Kidney epithelial cell (primary cell): ENCODE measurements at places on chromosomes 16 and 17.

- DNase-seq = no peak
These were observed 306.6 kb downstream of the MAF start for GRCh38 chr16:79293836-79294460.

DNA sequence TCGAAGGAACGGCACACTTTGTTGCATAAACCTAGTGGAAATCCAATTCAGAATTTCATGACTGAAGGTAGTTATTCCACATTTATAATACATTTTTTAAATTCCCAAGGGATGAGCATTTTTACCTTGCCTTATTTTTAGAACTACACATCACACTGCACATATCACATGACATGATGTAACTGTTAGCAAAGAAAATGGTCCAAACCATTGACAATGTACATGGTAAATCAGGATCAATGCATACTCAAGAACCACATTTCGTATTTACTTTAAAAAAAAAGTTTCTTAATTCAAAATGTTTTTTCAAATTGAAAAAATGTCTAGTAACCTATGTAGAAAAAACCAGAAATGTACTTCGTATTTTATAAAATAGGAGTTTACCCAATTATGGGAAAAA is 2.5 kb downstream of the KANSL1 start:
- no peak for DNase-seq

GRCh38 chr16:47363761-47364160 is 97.1 kb downstream of the ITFG1 start:
- DNase-seq = no peak

DNA sequence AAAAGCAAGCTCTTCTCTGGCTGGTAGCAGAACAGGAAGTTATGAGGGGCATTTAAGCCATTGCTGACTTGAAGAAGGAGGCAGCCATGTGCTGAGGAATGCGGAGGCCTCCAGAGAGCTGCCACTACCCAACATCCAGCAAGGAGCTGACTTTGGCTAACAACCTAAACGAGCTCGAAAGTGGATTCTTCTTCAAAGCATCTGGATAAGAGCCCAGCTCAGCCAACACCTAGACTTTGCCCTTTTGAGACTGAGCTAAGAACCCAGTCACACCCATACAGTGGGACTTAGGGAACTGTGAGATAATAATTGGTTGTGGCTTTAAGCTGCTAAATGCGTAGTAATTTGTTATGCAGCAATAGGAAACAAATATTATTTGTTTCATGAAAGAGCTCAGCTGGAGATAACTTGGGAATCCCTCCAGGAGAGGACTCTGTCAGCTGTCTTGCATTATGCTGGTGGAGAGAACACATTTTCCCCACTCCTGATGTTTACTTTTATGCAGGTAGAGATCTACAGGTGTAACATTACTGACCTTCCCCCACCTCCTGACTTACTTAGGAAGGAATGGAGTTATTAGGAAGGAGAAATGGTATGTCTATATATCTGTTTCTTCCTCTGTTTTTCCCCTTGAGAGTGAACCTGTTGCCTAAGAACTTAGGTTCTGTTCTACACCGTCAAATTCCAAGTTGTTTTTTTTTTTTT is 52.7 kb upstream of the ZNF629 start:
- DNase-seq = no peak

DNA sequence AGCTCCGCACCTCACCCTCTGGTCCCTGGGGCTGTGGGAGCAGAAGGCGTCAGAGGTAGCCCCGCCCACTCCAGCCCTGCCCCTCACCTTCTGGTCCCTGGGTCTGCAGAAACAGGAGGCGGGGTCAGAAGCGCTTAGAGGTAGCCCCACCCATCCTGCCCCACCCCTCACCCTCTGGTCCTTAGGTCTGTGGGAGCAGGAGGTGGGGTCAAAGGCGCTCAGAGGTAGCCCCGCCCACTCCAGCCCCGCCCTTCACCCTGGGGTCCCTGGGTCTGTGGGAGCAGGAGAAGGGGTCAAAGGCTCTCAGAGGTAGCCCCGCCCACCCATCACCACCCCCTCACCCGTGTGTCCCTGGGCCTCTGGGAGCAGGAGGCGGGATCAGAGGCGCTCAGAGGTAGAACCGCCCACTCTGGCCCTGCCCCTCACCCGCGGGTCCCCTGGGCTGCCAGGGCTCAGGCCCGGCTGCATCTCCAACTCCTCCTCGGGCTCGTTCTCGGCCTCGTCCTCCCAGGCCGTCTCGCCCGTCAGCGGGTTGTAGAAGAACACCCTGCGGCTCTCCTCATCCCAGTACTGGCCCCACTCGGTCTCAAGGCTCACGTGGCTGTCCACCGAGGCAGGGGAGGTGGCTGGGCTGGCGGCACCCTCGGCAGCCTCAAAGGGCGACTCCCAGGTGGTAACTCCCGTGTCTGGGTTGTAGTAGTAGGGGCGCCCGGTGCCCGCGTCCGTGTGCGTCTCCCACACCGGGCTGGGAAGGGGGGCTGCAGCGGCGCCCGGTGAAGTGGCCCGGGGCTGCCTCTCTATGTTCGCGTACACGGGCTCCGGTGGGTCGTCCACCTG is 27.2 kb downstream of the ARHGAP27 start:
- no peak for DNase-seq

GRCh38 chr17:77147357-77147801 is 6.6 kb downstream of the SEC14L1 start:
- DNase-seq = no peak

- no peak for DNase-seq
These were observed 50.2 kb downstream of the ARSG start for GRCh38 chr17:68341482-68341881.

DNA sequence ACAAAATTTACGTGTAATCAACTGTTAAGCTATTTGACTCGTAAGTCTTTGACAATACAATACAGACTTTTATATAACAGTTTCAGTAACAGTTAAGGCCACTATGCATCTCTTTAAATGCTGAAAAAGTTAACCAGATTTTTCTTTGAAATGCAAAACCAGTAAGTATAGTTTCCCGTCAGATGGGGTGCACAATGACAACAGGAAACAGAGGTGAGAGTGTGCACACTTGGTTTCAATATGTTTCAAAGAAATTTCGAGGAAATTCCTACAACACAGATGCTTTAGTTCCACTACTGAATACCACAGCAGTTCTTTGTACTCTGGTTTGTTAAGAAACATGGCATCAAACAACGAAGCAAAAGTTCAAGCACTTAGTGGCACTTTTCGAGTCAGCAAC is 48.4 kb downstream of the RNF157 start:
- DNase-seq = no peak

DNA sequence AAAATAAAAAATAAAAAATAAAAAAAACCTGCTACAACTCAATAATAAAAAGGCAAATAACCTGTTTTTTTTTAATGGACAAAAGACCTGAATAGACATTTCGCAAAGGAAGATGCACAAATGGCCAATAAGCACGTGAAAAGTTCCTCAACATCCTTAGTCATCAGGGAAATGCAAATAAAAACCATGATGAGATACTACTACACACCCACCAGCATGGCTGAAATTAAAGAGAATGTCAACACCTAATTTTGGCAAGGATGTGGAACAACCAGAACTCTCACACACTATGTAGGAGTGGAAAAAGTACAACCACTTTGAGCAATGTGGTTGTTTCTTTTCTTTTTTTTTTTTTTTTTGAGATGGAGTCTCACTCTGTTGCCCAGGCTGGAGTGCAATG is 24.6 kb downstream of the COG7 start:
- no peak for DNase-seq

DNA sequence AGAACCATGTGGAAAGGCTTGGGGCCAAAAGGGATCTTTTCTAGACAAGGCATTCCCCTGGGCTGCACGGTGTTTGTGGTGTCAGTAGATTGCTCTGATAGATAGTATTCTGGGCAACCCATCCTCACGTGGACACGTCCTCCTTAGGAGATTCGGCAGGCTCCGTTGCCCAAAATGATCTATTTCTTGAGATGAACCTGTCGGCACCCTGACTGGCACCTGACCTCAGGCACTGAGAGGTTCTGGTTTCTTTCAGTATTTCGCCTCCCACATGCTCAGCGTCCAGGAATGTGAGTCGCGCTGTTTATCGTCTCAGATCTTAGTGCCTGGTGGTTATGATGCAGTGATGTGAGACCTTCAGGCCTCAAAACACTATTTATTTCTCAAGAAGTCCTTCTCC is 89.7 kb downstream of the MARCHF10 start:
- peak; percentile 75 for DNase-seq

DNA sequence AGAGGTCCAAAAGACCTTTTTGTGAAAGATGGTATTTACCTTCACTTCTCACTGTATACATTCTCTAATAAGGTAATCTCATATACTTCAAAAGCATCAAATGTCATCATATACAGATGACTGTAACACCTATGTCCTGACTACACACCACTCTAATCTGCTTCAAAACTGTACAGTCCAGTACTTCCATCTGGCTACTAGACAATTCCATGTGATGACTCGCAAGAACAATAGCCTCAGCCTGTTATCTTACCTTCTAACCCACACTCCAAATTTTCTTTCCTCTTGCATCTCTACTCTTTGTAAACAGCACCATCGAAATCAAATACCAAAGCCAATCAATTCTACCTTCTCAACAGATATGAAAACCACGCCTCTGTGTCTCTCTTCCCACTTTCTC is 24.1 kb downstream of the MYO1D start:
- DNase-seq = no peak
